ENCODE measurements at places on chromosomes 2 and 18. TPM values are rescaled to one million over a fixed set of nuclear protein-coding genes. Genes with fewer than 3 reads are reported as not detected.

PRKRA gene
- 46.9 TPM for total RNA-seq

CCDC141 gene
- not detected for total RNA-seq

SNORC gene
- not detected for total RNA-seq

SERPINB3 gene
- not detected for total RNA-seq

CNGA3 gene
- total RNA-seq, result not detected

CTIF gene
- total RNA-seq, result 60.8 TPM

SGO2 gene
- total RNA-seq, result 4.5 TPM

GLS gene
- total RNA-seq, result 95.0 TPM

LMAN1 gene
- 196 TPM for total RNA-seq

GKN1 gene
- total RNA-seq, result not detected

ZNF514 gene
- total RNA-seq, result 6.9 TPM

SETBP1 gene
- total RNA-seq, result 1.4 TPM

EVX2 gene
- not detected for total RNA-seq

AFF3 gene
- 0.32 TPM for total RNA-seq

NOSTRIN gene
- 0.18 TPM for total RNA-seq

TDRD15 gene
- total RNA-seq, result not detected

C2orf92 gene
- total RNA-seq, result not detected

ADGRF3 gene
- not detected for total RNA-seq

MYOM1 gene
- total RNA-seq, result under 0.01 TPM

TET3 gene
- total RNA-seq, result 3.4 TPM

OST4 gene
- 558 TPM for total RNA-seq

TMBIM1 gene
- total RNA-seq, result 109 TPM

MC5R gene
- not detected for total RNA-seq

ACADL gene
- total RNA-seq, result not detected

PIGN gene
- 36.6 TPM for total RNA-seq

BOLL gene
- total RNA-seq, result not detected

NAT8 gene
- total RNA-seq, result not detected

HTR2B gene
- 1.1 TPM for total RNA-seq

RIT2 gene
- total RNA-seq, result not detected

ANO7 gene
- 1.6 TPM for total RNA-seq

HOXD11 gene
- total RNA-seq, result not detected

UPP2 gene
- total RNA-seq, result not detected

C1QL2 gene
- total RNA-seq, result not detected

EMX1 gene
- total RNA-seq, result not detected

HJURP gene
- total RNA-seq, result 6.3 TPM

GULP1 gene
- 7.9 TPM for total RNA-seq

DSG1 gene
- not detected for total RNA-seq

KCNF1 gene
- not detected for total RNA-seq

SIX3 gene
- not detected for total RNA-seq

MAL gene
- total RNA-seq, result not detected

TMEM200C gene
- total RNA-seq, result not detected

LIMS4 gene
- total RNA-seq, result 15.1 TPM

CHAC2 gene
- 5.3 TPM for total RNA-seq

MYO5B gene
- total RNA-seq, result not detected
